ENCODE measurements at places on chromosomes 12 and 14.

DNA sequence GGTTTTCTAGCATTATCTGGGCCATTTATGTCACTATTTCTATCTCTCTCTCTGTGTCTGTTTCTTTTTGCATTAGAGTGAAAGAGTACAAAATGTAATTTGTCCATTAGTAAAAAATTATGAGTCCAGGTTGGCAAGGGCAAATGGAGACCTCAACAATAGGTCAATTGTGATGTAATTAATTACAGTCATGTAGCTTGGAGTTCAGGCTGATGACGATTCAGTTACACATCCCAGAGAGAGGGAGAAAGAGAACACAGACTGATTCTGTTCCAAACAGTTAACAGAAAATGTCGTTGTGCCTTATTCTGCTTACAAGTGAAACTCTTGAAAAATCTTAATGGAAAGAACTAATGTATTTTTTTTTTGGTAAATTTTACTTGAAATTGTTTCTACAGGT, 83.3 kb downstream of the ATXN7L3B start:
- DNase-seq = no peak

GRCh38 chr14:79395061-79395460, 816.2 kb downstream of the DIO2 start:
- no peak for DNase-seq

- peak; percentile 26 for DNase-seq
These were observed 37.9 kb downstream of the GCN1 start for GRCh38 chr12:120156315-120157259.

- DNase-seq = no peak
These were observed 148.6 kb downstream of the ANO4 start for GRCh38 chr12:100942984-100943749.

GRCh38 chr14:91674911-91675310, 57.0 kb downstream of the CATSPERB start:
- DNase-seq = no peak

- DNase-seq = no peak
These were observed 142.8 kb upstream of the TMCC3 start for GRCh38 chr12:94793191-94793595.

DNA sequence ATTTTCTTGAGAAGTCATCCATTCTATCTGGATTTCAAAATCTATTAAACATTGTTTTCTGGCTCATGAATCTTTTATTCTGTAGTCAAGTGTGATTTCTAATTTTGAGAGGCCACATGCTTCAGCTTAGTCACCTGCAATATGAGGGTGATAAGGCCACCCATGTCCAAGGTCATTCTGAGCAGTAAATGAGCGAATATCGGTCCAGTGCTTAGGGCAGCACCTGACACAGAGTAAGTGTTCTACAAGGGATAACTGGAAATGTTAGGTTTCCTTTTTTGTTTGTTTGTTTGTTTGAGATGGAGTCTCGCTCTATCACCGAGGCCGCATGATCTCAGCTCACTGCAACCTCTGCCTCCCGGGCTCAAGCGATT, 34.2 kb downstream of the AACS start:
- no peak for DNase-seq

- no peak for DNase-seq
These were observed 2.3 kb upstream of the OTX2 start for GRCh38 chr14:56812364-56813141.

- no peak for DNase-seq
These were observed 121.3 kb upstream of the NUDT4 start for GRCh38 chr12:93256256-93256969.

All from CD4-positive, alpha-beta T cell treated with Interleukin-4 for 4 hours (primary cell).